ENCODE measurements at places on chromosomes 3 and 15.

GRCh38 chr3:187049462-187050101 lies 89.7 kb downstream of the RPL39L start:
- DNase-seq = no peak

DNA sequence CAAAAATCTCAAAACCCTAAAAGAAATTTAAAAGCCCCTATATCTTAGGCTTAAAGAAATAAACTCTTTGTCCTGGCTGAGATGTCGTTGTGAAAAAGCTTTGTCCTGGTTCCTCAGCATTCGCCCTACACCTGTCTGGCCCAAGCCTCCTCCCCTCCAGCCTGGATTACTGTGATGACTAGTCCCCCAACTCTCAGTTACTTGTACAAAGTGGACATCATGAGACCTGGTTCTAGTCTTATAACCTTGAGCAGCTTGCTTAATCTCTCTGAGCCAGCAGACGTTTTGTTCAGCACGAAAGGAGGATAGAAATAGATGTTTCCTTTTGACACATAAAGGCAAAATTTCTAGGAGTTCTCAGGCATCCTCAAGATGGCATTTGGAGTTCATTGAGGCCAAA lies 51.6 kb downstream of the FILIP1L start:
- no peak for DNase-seq

DNA sequence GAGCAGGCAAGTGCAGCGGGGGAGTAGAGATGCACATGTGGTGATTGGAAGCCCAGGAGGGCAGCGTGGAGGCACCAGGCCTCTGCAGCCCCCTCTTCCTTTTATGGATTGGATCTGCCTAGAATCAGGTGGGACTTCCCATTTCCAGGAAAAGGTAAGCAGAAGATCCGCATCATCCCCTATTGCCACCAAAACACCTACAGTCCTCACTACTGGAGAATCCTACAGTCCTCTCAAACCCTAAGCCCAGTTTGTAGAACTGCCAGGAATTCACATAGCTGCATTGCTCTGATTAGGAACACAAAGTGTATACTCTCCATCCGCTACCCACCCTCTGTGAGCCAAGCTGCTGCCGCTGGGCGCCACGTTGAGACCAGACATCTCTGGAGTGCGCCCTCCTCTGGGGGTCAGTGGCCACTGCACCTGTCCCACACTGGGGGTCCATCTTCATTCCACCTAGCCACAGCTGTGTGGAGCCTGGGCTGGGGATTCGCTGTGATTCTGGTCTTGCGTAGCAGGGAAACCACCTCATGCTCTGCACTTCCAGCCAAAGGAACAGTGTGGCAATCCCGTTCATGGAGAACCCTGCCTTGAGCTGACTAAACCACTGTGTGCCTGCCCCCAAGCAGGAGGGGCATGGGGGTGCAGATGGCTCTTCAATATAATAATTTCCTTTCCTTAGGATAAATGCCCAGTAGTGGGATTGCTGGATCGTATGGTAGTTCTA lies 88.9 kb upstream of the PTX3 start:
- DNase-seq = no peak

DNA sequence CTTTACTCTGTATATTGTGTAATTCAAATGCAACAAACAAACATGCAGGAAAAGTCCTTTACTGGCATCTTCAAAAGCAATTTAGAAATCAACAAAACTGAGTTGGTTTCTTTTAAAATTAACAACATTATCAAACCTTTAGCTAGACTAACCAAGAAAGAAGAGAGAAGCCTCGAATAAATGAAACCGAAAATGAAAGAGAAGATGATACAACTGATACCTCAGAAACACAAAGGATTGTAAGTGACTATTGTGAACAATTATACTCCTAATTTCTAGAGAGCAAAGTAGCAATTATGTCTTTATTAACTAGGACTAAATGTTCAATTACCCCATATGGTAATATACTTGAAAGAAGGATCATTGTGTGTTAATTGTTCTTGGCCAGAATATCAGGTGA lies 49.2 kb upstream of the P3H2 start:
- DNase-seq = no peak

DNA sequence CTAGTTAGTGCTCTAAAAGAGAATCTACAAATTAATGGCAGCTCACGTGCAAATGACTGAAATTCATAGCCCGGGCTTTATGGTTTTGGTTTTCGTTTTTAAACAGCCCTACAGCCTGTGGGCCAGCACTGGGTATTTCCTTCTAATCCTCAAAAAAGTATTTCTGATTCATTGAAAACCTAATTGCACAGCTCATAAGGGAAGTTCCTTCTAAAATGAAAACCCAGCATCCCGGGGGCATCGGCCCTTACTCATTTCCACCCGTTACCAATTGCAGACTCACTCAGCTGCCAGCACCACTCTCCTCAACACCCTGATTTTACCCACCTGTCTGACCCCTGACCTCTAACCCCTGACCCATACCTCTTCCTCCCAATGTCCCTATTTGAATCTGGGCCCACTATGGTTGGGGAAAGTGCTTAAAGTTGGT lies 59.5 kb upstream of the ZNF148 start:
- no peak for DNase-seq

- no peak for DNase-seq
These were observed 108.1 kb upstream of the TPM1 start for GRCh38 chr15:62934236-62934971.

- no peak for DNase-seq
These were observed 998.6 kb upstream of the EPHA6 start for GRCh38 chr3:95815828-95816227.

DNA sequence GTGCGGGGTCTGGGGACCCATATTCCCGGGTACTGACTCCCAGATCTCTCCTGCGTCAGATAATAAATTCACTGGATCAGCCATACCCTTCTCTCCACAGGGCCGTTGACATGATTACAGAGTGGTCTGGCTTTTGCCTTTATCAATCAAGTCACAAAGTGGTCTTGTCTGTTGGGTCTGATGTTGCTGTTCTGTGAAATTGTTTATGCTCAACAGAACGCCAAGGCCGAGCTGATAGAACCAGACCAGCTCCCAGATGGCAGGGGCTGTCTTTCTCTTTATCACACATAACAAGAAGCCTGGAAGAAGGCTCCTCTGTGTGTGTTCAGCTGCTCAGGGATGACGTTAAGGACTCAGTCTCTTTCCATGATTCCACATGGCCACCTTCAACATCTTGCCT lies 751 bp upstream of the DCLK3 start:
- no peak for DNase-seq

GRCh38 chr3:109225516-109225915 lies 89.0 kb downstream of the C3orf85 start:
- DNase-seq = no peak

DNA sequence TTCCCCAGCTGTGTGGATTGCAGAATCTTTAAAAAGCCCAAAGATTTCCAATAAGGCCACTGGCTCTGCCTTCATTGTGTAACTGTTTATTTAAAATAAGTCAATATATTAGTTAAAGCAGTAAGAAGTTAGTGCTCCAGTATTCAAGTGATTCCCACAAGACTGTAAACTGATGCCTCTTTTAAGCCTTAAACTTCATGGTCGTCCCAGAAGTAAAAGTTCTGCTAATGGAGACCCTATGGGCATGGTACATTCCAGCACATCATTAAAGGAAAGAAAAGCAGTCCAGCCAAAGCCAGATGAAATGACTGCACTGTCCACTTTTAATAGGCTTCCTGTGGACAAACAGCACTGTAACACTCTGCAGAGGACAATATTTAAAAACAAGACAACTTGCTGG lies 512.6 kb downstream of the MECOM start:
- DNase-seq = no peak

DNA sequence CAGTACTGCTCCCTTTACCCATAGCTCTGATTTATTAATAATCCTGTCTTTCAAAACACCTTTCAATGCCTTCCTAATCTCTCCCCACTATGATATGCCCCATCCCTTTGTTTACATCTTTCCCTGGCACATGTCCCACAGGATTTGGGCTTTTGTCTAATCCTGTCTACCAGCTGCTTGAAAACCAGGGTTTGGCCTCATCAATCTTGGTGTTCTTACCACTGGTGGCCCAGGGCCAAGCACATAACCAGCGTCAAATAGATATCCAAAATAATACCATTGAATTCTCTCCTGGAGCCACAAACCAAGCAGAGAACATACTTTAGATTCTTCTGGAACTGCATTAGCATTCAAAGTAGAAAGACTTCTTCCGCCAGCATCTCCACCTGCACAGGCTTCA lies 104.8 kb upstream of the PPP2R3A start:
- DNase-seq = no peak

GRCh38 chr3:30357897-30358296 lies 248.5 kb upstream of the TGFBR2 start:
- DNase-seq = no peak

- DNase-seq = no peak
These were observed 472 bp downstream of the CHST14 start for GRCh38 chr15:40471105-40471807.

- no peak for DNase-seq
These were observed 235.5 kb downstream of the PTPRG start for GRCh38 chr3:61796911-61797310.

- no peak for DNase-seq
These were observed 251.9 kb downstream of the IGSF11 start for GRCh38 chr3:118782755-118783202.

DNA sequence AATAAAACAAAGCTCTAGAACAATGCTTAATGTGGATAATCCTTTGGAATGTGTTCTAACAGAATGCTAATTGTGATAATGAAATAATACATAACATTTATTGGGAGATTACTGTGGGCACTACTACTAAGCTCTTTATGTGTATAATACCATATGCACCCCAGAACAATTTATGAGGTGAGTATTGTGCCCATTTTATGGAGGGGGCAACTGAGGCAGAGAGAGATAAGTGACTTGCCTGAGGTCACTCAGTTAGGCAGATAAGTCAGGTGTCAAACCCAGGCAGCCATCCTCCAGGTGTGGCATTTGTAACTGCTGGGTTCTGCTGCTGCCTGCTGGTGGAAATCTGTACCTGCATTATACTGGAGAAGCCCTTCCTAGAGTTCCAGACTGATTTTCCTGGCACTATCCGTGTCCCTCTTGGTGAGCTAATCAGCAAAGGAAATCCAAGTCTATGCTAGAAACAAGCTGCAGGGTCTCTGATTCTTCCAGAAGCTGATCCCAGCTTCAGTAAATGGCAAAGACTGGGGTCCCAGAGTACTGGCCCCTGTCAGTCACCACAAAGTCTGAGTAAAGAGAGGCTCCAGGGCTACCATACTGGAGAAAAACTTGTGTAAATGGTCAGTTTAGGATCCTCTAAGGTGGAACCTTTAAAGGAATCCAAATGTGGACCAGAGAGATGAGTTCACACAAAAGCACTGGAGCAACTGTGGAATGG lies 22.6 kb upstream of the RBP1 start:
- DNase-seq = no peak
